ENCODE measurements at places on chromosomes 12 and 14.

DNA sequence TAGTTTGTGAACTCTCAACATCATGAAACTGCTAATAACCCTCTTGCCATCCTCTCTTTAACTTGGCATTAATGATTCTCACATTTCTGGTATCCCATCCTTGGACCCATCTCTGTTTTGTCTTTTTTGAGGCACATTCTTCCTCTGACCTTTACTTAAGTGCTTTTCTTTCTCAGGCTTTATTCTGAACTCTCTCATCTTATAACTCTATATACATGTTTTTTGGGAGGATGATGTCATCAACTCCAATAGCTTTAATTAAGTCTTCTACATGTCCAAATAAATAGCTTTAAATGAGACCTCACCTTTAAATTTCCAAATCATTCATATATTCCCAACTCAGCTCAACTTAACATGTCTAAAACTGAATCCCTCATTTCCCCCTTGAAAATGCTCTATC is 88.4 kb downstream of the PPFIA2 start:
- DNase-seq = no peak

GRCh38 chr12:86834217-86834616 is 578.0 kb upstream of the MGAT4C start:
- DNase-seq = no peak

DNA sequence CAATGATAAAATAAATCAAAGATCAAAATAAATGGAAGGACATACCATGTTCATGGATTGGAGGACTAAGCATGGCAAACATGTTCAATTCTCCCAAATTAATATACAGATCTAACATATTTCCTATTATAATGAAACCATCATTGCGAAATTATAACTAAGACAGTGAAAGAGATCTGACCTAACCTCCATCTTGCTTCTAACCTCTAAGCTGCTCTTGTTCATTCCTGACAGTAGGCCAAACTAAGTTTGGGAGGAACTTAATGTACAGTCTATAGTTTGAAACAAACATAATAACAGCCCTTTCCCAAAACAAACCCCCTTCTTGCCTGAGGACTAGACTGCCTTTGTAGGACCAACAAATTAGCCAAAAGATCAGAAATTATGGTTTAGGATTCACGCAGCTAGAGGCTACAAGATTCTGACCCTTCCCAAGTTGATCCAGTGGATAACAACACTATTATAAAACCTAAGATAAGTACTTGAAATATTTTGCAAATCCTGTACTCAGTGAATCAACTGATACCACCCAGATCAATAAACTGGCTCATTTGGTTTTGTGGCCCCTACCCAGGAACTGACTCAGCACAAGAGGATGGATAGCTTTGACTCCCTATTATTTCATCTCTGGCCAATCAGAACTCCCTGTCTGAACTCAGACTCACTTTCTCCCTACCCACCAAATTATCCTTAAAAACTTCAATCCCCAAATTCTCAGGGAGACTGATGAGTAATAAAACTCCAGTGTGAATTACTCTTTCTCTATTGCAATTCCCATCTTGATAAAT is 41.7 kb upstream of the OR5AU1 start:
- DNase-seq = no peak

DNA sequence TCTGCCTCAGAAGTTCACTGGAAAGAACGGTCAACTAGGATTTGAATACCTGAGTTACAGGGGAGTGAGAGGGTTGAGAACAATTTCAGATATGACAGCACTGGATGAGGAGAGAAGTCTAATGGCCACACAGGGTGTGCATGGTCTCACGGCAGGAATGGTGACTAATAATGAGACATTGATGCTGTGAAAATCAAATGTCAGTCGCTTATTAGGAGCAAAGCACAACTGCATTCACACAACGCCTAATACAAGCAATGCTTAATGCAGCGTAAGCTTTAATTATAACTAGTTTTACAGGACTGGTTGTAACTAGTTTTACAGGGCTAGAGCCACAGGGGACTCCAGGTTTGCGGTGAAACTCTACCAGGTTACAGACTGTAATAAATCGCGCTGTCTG is 23.4 kb upstream of the PRIMA1 start:
- no peak for DNase-seq

DNA sequence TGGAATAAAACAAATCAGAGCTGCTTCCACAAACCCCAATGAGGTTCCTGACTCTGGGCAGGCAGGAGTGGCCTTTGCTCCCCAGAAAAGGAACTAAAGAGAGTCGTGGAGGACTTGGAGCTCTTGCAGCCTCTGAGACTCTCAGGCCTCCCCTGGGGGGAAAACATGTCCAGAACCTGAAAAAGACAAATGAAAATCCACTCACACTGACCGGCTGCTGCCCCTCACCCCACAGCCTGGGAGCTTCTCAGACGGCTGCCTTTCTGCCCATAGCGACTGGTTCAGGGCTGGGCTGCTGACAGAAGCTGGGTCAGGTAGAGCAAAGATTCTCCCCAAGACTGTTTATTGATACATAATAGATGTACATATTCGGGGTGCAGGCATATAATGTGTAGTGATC is 356.0 kb downstream of the ADGRD1 start:
- DNase-seq = no peak

DNA sequence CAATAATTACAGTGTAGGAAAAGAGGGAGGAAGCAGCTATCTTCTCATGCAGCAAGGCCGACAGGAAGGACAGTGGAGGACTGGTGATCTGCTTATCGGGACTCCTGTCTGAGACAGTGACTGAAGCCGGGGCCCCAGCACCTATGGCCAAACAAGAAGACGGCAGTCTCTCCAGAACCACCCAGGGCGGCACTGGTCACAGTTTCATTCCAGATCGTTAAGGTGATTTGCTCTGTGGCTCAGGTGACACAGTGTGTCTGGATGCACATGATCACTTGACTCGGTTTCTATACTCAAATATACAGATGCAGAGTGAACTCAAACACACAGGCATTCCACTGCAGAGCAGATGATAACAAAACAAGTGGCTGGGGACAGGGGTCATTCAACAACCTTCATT is 52.1 kb upstream of the CORO1C start:
- DNase-seq = no peak

- DNase-seq = no peak
These were observed 16.4 kb downstream of the GALNT6 start for GRCh38 chr12:51374856-51375255.

All from BJ (cell line).